ENCODE measurements at places on chromosomes 5 and 9.

DNA sequence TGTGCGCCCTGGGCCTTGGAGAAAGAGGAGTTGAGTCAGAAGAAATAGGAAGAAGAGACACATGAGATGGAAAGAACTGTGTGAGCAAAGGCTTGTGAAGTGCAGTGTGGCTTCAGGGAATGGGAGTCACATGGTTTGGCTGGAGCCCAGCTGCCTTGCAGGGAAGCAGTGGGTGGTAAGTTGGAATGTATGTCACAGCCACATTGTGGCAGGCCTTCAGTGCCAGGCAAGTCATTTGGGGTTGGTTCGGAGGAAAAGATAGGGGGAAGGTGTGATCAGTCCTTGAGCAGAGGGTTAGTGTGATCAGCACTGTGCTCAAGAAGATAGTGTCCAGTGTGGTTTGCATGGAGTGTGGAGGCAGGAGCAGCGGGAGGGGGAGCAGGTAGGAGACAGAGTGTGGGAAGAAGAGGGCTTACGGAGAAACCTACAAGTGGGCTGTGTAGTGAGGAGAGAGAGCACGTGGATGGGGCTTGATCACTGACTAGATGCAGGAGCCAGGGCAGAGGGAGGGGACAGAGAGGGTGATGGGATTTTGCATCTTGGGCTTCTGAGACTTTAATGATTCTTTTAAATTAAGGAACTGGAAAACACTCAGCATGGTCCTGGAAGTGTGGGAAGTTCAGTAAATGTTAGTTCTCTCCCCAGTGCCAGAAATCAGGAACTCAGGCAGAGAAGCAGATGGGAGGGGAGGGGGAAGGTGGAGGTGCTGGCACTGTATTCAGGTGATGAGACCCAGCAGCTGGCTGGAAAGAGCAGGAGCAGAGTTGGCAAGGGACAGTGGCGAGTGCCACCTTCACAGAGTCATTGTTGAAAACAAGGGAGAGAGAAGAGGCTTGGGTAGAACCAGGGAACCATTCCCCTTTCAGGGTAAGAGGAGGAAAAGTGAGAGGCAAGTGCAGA, 46.6 kb downstream of the ARHGAP26 start:
- DNase-seq: no peak

DNA sequence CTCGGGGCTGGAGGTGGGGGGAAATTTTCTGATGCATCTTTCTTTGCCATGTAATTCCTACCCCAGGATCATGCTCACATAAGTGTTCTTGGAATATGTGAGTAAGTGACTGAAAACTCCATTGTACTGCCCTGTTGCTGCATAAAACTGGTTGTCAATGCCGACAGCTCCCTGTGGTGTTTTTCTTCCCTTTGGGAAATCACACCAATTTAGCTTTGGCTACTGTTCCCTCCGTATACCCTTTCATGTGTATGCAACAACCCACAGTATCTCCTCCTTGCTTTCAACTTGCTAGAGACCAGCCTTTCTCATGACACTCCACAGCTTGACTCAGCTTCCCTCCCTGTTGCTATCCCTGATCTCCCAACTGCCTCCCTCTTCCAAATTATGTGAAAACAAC, 240.6 kb downstream of the TRIM32 start:
- no peak for DNase-seq

DNA sequence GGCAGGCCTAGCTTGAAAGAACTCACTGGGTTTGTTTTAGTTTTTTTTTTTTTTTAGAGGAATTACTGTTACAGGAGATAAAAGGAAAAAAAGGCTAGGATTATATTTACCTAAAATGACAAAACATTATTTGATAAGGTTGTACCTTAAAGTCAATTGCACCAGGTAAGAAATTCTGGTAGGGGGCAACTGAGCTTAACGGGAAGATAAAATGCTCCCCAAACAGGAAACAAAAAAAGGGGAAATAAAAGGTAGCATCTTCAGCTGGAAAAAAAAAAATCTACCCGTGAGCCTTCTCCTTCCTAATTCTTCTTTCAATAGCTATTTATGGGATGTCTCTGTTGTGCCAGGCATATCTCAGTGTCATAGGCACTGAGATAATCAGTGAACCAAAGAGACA, 164.5 kb downstream of the PIK3R1 start:
- no peak for DNase-seq

DNA sequence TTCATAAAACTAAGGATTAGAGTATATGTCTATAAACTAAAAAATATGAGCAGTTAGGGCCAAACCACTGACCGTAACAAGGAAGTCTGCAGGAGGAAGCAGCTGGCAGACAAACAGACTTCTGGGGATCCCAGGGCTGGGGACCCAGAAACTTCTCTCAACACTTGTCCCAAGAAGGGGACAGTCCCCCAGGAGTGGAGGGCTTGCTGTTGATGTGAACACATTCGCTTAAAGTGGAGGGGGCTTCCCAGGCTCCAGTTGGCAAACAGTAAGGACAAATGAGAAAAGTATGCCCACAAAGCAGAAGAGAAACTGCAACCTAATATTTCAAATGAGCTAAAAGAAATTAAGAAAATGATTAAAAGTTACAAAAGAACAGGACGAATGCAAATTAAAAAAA, 83.7 kb downstream of the PDE8B start:
- no peak for DNase-seq

DNA sequence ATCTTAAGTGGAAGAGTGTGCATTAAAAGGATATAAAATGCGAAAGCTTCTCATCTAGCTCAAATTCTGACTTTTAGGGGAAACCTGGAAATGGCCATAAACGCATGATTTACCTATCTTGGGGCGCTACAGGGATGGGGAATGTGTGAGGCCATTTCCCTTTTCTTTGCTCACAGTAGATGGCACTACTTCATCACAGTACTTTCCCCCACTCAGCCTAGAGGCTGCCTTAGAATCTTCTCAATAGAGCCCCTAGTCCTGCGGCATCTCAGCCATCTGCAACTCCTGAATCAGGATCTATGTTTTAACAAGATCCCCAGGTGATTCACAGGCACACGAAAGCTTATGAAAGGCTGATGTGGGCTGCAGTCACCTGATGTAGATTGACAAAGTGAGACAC, 110.8 kb downstream of the LHFPL2 start:
- DNase-seq: peak; percentile 71

GRCh38 chr5:3365501-3366215, 230.0 kb upstream of the IRX1 start:
- DNase-seq: no peak

DNA sequence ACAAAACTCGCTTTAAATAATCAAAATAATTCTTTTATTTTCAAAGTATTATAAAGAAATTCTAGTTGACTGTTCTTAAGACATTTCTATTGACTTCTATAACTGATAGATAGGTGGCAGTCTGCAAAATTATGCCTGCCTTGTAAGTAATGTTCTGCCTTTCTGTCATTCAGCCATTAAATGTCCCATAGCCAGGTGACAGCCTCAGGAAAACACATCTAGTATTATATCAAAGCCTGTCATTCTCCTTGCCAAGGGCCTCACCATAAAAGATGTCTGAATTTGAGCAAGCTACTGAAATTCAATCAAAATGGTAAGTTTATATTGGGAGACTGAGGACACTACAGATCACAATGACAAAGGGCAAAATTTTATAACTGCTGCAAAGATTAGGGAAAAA, 170.4 kb upstream of the COX7C start:
- no peak for DNase-seq

- no peak for DNase-seq
These were observed 167.7 kb downstream of the CDH6 start for GRCh38 chr5:31361234-31361633.

DNA sequence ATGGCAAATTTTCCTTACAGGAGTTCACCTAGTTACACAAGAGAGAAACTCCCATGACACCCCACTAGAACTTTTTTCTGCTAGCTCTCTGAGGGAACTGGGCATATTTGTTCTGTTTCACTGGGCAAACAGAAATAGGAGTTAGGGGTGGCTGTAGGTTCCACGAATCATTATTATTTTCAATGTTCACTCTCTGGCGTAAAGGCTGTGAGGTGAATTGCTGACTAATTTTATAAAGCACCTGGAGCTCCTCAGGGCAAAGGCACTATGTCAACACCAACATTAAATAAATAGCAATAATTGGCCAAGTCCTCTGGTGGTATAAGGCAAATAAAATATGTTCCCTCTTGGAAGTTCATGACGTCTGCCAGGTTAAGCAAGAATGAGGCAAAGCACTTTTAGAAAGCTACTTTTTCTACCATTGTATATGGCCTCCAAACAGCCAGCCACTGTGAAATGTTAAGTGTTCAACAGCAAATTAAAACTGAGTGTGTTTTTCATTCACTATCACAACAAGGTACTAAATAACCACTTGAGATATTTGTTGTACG, 344.6 kb downstream of the PDE4D start:
- no peak for DNase-seq

- no peak for DNase-seq
These were observed 194.4 kb downstream of the ARRDC3 start for GRCh38 chr5:91188755-91189154.

GRCh38 chr9:92426501-92427145, 2.4 kb upstream of the OMD start:
- no peak for DNase-seq

DNA sequence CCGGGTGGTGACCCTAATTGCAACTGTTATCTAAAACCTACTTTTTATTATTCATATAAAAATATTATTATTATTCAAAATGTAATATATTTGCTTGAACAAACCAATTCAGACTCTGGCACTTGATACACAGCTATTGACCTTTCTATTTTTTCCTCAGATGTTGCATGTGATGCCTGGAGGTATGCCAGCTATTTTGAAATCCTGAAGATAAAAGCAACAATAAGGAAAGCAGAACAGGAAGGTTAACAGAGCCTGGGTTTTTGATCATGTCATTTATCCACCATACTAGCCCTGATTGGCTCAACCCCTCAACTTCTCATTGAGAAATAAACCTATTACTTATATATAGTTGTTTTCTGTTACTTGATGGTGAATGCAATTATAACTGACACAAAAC, 340.9 kb upstream of the KIF2A start:
- no peak for DNase-seq

- DNase-seq: no peak
These were observed 10.7 kb upstream of the AGPAT2 start for GRCh38 chr9:136697821-136698526.

DNA sequence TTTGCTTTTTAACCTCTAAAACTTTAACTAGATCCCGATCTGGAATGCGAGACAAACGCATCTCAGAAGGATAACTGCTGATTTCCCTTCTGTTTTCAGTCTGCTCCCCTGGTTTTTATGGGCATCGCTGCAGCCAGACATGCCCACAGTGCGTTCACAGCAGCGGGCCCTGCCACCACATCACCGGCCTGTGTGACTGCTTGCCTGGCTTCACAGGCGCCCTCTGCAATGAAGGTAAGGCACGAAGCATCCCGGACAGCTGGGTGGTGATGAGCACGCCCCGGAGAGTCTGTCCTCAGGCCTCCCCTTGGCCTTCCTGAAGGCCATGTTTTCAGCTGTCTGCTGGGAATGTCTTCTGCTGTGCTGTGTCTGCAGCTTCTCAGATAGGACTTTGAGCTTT, 82.9 kb upstream of the PRRC1 start:
- DNase-seq: no peak

DNA sequence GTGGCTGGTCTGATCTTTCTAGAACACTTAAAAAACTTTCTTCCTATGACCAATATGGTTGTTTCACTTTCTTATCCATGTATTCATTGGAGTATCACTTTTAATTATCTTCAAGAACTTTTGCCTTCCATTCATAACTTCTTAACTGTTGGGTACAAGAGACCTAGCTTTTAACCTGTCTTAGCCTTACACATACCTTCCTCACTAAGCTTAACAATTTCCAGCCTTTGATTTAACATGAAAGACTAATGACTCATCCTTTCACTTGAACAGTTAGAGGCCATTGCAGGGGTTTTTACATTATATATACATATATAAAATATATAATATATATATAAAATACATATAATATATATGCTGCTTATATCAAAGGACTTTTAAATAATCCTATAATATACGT, 57.9 kb downstream of the ABHD17B start:
- DNase-seq: no peak

GRCh38 chr9:77014597-77015263, 4.7 kb upstream of the FOXB2 start:
- DNase-seq: no peak

DNA sequence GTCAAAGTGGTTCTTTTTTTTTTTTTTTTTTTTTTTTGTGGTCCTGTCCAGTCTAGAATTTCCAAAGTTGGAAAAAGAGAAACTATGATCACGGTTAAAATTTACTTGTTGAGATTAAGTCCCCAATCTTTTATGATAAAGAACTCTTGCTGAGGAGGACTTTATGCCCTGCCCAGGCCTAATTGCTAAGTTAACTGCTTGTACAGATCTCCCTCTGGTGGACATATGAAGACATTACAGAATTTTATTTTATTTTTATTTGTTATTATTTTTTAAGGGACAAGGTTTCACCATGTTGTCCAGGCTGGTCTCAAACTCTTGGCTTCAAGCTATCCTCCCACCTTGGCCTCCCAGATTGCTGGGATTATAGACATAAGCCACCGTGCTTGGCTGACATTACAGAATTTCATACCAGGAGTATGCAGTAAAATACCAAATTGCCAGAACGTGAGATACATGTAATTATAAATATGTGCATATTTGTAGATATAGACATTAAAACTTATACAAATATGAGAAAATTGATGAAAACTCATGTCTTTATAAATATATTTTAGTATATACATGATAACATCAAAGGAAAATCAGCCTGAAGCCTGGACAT, 91.2 kb downstream of the RFK start:
- peak; percentile 55 for DNase-seq

DNA sequence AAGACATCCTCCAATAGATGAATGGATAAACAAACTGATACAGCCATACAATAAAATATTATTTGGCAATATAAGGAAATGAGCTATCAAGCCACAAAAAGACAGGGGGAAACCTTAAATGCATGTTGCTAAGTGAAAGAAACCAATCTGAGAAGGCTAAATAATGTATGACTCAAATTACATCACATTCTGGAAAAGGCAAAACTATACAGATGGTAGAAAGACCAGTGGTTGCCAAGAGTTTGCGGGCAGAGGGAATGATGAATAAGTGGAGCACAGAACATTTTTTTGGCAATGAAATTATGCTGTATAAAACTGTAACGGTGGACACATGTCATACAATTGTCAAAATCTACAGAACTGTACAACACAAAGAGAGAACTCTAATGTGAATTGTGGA, 63.3 kb downstream of the CSF2 start:
- no peak for DNase-seq

- no peak for DNase-seq
These were observed 59.7 kb downstream of the PPARGC1B start for GRCh38 chr5:149789835-149790234.

Measured in GM13977 (cell line).